MM.1S (cell line): ENCODE measurements at places on chromosomes 2 and 18.

DNA sequence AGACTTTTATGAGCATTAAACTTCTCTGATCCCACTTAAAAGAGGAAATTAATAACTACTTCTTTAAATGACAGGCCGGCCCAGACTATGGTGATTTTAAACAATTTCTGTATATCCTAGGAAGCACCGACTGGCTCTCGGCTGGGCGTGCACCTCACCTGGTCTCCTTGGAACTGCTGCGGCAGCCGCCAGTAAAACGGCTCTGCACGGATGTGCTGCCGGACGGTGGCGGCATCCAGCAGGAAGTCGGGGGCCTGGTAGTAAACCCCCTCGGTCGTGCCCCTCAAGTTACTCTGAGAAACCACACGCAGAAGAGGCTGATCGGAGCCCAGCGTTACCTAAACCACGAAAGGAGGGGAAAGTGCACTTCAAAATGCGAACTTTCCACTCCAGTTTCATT, 106.5 kb downstream of the LAMA1 start:
- no peak for DNase-seq

DNA sequence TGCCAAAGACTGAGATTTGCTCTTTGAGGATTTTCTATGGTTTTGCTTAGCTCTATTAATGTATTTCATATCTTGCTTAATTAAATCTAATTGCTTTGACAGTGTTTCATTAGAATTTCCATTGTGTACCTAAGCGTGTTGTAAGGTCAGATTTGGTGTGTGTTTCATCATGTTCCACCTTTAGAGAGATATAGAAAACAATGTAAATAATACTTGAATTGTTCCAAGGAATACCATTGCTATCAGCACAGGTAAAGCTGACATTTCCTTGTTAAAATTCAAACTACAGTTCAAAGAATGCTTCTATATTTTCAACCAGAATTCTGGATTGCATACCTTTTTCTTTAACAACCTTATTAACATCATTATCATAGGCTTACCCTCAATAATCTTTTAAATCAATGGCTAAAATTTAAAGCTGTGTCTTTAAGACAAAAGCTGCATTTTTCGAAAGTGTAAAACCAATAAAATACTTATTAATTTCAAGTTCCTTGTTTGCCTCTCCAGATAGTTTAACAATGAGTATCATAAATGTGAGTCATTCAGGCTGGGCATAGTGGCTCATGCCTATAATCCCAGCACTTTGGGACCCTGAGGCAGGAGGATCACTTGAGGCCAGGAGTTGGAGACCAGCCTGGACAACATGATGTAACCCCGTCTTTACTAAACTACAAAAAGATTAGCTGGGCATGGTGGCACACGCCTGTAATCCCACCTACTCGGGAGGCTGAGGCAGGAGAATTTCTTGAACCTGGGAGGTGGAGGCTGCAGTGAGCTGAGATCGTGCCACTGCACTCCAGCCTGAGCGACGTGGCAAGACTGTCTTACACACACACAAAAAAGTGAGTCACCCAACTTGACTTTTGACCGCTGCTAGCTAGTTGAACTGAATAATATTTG, 188.0 kb upstream of the PKDCC start:
- DNase-seq: no peak

DNA sequence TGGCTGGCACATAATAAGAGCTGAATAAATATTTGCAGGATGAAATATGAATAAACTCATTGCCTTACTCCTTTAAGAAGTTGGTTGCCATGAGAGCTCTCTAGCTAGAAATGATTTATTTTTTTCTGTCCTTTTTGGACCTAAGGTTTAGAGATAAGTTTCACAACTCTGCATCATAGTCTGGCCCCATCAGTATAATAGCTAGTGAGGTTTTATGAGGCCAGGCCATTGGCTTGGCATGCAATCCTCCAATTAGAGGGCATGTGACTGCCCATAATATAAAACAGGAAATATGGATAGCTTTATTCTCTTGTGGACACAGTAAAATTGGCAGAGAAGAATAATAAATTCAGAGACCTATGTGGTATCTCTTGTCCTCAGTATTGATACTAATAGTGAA, 26.2 kb upstream of the INSIG2 start:
- DNase-seq: no peak

DNA sequence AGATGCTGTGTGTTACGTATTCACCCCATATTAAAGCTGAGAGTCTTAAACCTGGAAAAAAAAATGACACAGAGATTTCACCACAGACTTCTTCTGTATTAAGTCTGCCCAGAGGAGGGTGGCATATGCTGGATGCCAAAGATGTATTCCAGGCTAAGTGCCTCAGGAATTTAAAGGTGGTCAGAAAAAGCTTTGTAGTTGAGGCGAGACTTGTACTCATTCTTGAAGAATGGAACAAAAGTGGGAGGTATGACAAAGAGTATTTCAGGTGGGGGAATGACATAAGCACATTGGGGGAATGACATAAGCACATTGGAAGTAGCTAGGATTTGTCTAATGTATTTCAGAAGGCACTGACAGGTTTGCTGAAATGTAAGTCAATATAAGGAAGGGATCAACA, 98.6 kb downstream of the BABAM2 start:
- no peak for DNase-seq

- no peak for DNase-seq
These were observed 979.5 kb upstream of the FAM98A start for GRCh38 chr2:34578641-34579040.

- no peak for DNase-seq
These were observed 190.9 kb upstream of the FOSL2 start for GRCh38 chr2:28201671-28202180.

- DNase-seq: no peak
These were observed 90.3 kb downstream of the ZNF532 start for GRCh38 chr18:58955001-58955400.

GRCh38 chr2:134181219-134181618, 72.7 kb upstream of the MGAT5 start:
- peak; percentile 97 for DNase-seq

- DNase-seq: no peak
These were observed 32.5 kb downstream of the NABP1 start for GRCh38 chr2:191710411-191710900.

GRCh38 chr2:27053321-27053720, 1.9 kb downstream of the AGBL5 start:
- no peak for DNase-seq

DNA sequence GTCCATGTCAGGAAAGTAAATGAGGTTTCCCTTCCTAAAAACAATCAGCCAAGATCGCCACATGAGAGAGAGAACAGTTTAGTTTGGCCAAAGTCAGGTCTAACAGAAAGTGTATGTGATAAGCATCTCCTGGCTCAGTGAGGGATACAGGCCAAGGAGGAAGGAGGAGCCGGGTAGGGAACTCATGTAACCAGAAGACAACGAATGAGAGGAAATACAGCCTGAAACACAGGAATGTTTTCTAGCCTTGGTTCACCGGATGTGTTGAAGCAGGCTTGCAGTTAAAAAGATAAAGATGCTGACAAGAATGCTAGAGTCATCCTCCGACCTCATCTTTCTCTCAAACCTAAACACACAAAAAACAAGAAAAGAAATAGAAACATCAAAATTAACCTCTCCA, 283.9 kb upstream of the SIX2 start:
- DNase-seq: no peak

DNA sequence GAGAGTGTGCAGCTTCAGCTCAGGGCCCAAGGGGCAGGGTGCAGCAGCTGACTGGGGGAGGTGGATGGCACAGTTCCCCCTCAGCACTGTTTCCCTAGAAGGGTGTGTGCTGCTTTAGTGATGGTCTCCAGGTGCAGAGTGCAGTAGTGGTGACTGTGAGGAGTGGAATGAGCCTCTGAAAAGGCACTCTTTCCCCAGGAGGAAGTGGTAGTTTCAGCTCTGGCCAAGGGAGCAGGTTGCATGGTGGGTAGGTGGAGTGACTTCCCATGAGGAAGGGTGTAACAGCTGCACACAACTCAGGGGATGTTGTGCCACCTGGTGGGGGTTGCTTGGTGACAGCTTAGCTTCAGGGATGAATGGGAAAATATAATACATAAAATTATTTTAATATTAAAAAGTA, 251.5 kb upstream of the NXPH2 start:
- peak; percentile 69 for DNase-seq

- DNase-seq: no peak
These were observed 30.0 kb downstream of the HJURP start for GRCh38 chr2:233824373-233824772.

DNA sequence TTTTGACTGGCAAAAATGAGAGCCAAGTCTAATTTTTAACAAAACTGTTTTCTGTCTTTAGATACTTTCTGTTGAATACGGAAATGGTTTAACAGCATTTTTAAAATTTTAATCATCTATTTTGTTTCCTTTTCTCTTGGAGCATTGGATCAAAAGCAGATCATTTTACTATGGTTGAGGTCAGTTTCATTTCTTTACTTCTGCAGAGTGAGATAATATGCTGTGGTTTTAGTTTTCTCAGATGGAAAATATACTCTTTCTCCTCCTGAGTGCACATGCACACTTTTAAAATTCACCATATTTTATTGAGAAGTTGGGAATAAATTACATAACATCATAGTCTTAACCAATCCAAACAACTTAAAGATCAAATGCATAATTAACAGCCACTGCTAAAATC, 283.3 kb downstream of the SLC8A1 start:
- DNase-seq: peak; percentile 27

GRCh38 chr2:37080266-37080665, 3.9 kb downstream of the HEATR5B start:
- no peak for DNase-seq

DNA sequence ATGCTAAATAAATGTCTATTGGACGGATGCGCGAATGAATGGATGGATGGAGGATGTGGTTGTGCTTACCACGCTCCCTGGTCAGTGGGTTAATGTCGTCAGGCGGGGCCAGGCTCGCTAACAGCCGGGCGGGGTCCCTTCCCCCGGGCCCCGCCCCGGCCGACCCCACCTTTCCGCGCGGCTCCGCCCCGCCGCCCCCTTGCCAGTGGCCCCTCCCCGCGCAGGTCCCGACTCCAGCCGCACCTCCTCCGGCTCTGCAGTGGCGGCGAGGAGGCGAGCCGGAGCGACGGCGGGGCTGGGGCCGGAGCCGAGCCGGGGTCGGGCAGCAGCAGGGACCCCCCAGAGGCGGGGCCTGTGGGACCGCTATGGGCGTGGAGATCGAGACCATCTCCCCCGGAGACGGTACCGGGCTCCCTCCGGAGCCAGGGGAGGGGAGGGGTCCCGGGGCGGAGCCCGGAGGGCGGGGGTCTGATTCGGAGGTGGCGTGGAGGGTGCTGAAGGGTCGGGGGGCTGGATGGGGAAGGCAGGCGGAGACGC, at the start of gene FKBP1B:
FKBP1B (plus strand) TSS at position 257 of the 537 bp plus-strand sequence; CDS start at position 366, 109 bp downstream.
- no peak for DNase-seq

DNA sequence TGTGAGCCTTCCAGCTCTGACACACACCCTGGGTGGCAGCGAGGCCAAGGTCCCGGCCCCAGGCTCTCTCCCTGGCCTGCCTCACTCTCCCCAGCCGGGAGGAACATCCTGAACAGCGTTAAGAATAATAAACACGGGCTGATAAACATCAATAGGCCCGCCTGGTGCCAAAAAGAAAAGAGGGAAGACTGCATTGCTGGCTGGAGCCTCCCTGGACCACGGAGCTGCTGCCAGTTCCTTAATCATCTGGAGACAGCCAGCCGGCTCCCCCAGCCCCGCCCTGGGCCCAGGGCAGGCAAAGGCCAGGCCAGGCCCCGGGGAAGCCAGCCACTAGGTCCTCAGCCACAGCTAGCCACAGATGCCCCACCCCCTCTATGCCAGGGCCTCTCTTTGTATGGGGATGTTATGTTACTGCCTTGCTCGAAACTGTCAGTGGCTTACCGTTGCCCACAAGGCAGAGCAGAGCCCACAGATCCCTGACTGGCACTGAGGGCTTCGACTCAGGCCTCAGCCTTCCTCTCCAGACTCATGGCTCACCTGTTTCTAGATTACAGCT, 293.7 kb downstream of the DYSF start:
- DNase-seq: peak; percentile 60

GRCh38 chr2:150320608-150321007, 166.9 kb downstream of the RND3 start:
- DNase-seq: no peak

DNA sequence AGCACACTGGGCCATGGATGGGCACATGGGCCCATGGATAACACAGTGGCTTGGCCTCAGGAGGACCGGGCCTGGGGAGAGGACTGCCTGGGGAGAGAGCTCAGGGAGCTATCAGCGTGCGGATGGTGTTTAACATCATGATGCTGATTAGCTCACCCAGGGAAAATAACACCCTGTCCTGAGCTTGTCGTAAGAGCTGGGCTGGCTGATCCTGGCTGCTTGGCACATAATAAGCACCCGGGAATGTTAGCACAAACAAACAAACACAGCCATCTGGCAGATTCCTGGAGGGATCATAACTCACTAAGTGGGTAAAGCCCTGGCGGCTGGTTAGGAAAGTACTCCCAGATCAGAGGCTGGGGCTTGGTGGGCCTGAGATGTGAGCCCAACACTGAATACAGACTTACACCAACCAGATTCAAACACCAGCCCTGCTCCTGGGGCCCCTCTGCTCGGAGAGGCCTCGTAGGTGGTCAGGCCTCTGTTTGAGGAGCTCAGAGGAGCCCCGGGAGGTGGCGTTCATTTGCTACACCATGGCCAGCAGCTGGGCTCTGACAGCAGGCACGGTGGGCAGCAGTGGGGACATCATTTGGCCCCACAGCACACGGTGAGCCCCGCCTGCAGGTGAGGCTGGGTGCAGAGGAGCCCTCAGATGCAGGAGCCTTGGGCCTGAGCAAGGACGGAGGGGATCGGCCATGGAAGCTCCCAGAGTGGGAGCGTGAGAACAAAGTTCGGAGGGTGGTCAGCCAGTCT, 193.4 kb upstream of the HDAC4 start:
- DNase-seq: no peak

DNA sequence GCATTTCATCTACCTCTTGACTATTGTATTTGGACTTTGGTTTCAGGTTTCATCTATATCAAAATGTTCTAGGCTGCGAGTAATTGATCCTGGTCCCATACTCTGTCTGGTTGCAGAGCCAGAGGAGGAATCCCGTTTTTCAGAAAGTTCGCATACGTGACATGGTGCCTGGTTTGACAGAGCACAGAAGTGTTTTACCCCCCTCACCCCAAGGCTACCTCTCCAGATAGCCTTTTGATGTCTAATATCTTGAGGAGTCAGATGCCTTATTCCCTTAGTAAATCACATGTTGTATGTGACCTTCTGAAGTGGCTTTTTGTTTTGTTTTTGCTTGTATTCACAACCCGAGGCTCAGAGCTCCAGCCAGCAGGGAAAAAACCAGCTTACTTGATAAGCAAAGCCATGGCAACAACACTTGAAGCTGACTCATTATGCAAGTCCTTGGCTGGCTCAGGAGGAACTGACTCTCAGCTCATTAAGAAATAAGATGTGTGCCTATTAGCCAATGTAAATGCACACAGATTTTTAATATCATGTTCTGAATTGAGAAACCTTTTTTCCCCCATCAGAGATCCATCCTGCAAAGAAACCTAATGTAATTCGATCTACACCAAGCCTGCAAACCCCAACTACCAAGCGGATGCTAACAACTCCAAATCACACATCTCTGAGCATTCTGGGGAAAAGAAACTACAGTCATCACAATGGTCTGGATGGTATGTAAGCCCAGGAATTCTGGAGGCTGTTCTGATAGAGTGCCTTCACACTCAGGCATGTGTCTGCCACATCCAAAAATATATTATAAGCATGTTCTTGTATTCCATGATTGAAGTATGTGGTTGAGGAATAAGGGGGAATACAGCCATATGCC, 41.4 kb downstream of the OXER1 start:
- no peak for DNase-seq

GRCh38 chr2:120219291-120219690, 3.9 kb downstream of the TMEM185B start:
- no peak for DNase-seq
